ENCODE measurements at places on chromosomes 3 and 15.

GRCh38 chr15:94327356-94327936 is 96.1 kb downstream of the MCTP2 start:
- DNase-seq: peak; percentile 42

GRCh38 chr15:70017801-70018200 is 79.9 kb downstream of the TLE3 start:
- no peak for DNase-seq

GRCh38 chr3:4772171-4772804 is 206.9 kb upstream of the BHLHE40 start:
- DNase-seq: no peak

GRCh38 chr3:185935465-185936272 is 2.1 kb downstream of the TRA2B start:
- no peak for DNase-seq

GRCh38 chr3:55646121-55646520 is 159.0 kb upstream of the WNT5A start:
- no peak for DNase-seq

DNA sequence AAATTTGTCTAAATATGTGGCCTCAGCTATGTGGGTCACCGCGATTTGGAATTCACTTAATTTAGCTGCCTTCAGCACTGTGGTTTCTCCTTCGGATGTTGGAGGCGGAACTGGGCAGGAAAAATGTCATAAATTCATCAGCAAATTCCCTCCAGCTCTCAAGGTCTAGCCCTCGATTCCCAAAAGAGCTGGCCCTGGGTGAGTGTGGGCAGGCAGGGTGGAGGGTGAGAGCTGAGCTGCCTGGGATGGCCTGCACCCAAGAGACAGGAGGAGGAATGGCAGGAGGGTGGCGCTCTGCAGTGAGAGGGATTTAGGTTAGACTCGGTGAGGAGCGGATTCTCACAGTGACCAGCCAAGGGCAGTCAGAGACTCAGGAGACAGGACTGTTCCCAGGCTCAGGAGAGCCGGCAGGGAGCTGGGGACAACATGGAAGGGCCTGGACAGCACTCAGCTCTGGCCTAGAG is 57.1 kb downstream of the FEM1B start:
- DNase-seq: no peak

GRCh38 chr3:187935623-187936156 is 190.4 kb upstream of the BCL6 start:
- no peak for DNase-seq

GRCh38 chr3:125386811-125387210 is 11.7 kb upstream of the ZNF148 start:
- no peak for DNase-seq

DNA sequence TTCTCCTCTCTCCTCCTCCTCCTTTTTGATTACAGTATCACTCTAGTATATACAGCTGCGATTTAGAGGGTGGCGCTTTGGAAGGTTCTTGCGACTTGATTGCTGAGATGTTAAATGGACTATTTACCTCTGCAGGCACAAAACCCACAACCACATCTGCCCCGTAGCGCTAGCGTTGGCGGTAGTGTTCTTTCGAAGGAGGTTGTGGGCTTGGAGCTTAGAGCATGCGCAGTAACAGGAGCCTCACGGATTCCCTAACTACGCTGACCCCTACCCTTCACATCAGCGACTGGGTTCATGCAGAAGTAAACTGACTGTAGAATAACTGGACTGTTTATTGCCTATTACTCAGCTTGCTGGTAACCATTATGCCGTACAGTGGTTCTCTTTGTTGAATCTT is 58.0 kb downstream of the CGGBP1 start:
- DNase-seq: no peak

DNA sequence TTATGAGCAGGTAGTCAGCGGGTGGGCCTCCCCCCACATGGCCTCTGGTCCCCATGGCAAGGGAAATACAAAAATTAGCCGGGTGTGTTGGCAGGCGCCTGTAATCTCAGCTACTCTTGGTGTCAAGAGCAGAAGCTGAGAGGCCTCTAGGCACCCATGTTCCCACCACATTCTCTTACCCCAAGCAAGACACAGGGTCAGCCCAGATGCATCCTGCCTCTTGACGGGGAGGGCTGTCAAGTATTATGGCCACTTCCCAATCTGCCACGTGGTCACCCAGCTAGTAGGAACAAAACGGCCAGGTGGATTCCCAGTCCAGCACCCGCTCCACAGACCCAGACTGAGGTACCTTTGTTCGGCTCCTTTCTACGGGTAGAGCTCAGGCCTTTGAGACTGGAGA is 16.2 kb upstream of the SLC6A6 start:
- DNase-seq: no peak

DNA sequence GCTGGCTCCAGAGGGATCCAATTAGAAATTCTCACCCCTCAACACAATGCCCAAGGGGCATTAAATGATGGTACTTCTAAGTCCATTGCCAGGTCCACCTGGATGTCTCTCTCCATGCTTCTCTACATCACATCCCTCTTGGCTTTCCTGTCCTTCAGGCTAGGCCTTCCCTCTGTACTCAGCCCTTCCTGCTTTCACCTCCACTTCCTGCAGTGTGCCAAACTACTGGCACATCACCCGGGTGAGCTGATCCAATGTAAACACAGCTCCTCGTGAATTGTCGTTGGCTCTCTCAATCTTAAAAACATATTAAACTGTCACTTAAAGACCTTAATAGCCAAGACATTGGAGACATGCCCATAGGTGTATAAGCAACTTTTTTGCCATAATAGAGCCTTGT is 4.0 kb downstream of the LMCD1 start:
- no peak for DNase-seq

- DNase-seq: no peak
Observed at GRCh38 chr3:52366527-52366926, 50.4 kb downstream of the DNAH1 start.

DNA sequence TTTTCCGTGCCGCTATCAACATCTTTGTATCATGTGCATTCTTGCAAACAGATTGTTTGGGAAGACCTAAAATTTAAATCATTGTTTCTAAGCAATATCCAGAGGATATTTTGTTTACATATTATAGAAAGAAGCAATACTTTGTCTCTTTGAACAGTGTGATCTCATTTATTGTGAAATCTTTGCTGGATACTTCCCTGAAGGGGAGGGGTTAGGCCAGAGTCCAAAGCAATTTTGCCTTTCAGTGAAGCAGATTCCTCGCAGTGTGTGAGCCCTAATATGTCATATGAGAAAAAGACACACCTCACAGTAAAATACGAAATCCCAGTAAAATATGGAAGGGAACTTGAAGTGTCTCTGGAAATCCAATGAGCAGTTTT is 158.7 kb upstream of the SLCO3A1 start:
- peak; percentile 15 for DNase-seq

DNA sequence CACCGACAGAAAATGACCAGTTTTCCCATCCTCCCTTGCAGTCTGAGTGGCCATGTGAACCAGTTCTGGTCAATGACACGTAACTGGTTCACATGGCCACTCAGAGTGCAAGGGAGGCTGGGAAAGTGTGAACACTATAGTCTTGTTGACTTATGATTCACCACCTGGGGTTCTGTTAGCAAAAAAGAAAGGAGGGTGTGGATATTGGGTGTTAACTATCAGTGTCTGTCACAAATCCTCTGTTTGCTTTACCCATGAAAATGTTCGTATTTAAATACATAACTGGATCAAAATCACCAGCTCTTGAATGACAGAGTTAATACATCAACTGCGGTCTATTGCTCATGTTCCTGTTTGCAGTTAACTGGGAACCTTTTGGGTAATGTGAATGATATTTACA is 92.3 kb downstream of the ADAMTSL3 start:
- no peak for DNase-seq

Data from A549 (cell line).